AML-193 (cell line): ENCODE measurements at places on chromosomes 6 and 20.

DNA sequence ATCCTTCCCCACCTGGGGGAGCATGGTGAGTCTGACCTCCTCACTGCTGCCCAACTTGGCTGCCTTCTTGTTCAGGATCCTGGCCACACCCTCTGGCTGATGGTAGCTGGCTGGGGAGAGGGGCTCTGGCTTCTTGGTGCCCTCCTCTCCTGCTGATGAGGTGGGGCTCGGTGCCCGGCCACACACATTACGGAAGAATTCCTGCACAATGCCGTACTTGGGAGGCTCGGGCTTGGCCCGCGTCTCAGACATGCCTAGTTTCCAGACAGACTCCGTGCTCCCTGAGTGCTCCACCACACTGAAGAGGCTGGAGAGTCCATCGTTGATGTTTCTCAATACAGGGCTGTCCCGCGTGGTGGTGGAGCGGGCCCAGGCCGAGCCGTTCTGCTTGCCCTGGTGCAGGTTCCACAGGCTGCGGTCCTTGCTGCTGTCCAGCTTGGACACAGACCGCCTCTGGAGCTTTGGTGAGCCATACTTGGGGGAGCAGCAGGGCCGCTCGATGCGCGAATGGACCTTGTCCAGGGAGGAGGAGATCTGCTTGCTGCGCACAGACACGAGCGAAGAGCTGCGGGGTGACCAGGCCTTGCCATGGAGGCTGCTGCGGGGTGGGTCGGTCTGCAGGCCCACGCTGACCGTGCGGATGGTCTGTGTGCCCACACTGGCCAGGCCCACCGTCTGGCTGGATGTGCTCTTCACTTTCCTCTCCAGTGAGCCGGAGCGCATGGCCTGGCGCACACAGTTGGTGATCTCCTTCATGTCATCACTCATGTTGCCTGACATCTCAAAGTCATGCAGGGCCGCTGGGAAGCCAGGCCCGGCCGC is 19.9 kb upstream of the DSN1 start:
- no peak for DNase-seq

GRCh38 chr6:29864037-29864810 is 36.6 kb downstream of the HLA-G start:
- DNase-seq: no peak

DNA sequence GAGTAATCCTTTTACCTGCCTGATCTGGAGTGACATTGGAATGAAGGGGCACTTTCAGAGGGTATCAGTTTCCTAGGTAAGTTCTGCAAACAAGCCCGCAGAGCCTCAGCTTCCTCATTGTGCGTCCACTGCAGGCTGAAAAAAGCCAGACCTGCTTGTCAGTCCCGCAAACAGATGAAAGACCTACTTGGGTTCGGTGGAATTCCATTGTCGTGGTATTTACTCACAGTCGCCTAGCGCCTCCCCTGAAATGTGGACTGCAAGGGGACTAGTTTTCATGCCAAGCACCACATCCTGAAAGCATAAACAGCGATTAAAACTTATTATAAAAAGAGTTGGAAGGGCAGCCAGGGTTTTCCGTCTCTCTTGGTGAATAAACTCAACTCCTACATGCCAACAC is 121.5 kb downstream of the PAX1 start:
- DNase-seq: no peak

GRCh38 chr6:22638320-22638719 is 69.0 kb downstream of the HDGFL1 start:
- DNase-seq: no peak

DNA sequence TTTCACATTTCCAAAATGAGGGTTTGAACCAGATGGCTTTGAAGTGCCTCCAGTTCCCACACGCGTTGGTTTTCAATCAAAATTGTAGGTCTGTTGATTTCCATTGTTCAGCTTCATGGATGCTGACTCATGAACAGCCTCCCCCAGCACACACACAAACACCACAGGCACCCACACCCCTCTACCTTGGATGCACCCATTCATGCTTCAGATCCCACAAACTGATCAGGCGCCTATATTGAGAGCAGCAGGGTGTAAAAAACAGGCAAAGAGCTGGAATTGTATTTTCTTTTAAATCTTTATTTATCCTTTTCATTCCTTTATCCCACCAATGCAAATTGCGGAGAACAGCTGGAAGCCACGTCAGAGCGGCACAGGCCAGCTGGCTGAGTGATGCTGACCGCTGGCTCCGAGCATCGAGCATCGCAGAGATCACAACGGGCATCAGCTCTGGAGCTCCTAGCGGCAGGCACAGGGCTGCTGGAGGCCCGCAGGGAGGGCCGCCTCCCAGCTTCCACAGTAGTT is 29.3 kb upstream of the TBC1D7 start:
- DNase-seq: no peak

DNA sequence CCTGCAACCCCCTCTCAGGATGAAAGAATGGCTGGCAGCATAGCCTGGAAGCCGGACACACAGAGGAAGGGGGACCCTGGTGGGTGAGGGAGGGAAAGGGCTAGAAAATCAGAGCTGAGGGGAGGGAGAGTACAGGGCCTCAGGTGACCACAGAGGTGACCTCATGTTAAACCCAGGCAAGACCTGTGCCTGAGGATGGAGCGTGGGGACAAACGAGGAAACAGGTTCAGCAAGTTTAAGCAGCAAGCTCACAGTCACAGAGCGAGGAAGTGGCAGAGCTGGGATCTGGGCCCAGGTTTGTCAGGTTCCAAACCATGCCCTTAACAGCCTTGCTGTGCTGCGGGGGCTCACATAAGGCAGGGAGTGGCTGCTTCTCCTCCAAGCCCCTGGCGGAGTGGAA is 4.0 kb upstream of the BPI start:
- DNase-seq: no peak

DNA sequence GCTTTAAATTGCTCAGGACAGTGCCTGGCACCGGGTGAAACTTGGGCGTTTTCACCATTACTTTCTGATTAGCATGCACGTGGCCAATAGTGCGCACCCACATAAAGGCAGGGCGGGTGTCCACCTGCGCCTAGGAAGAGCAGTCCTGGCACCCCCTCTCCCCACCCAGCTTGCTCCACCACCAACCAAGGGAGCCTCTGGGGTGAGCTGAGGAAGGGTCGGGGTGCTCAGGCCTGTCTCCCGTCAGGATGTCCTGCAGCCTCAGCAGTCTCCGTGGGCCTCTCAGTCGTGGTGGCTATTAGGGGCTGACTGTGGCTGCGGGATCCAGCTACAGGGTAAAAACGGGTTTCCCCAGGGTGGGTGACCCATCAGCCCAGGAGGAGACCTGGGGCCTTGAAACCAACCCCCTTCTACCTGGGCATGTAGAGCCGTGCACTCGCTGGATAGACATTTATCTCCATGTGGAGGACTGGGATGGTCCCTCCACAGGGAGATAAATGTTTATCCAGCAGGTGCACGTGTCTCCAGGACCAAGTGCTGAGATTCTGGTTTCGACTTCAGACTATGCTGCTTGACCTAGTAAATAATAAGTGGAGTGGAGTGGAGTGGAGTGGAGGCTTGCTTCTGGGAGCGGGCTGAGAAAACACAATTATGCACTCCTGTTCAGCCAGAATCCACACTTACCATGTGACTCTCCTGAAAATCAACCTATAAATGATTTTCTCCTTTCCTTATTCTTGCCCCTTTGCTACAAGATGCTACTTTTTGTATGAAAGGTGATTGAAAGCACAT is 91.1 kb downstream of the ZDHHC14 start:
- DNase-seq: no peak

GRCh38 chr6:105851113-105851580 is 235.0 kb upstream of the PRDM1 start:
- no peak for DNase-seq
